Kidney capillary endothelial cell (primary cell): ENCODE measurements at places on chromosomes 16 and 17.
A peak's percentile ranks its signal among the peaks of the same experiment; 100 is the strongest.

DNA sequence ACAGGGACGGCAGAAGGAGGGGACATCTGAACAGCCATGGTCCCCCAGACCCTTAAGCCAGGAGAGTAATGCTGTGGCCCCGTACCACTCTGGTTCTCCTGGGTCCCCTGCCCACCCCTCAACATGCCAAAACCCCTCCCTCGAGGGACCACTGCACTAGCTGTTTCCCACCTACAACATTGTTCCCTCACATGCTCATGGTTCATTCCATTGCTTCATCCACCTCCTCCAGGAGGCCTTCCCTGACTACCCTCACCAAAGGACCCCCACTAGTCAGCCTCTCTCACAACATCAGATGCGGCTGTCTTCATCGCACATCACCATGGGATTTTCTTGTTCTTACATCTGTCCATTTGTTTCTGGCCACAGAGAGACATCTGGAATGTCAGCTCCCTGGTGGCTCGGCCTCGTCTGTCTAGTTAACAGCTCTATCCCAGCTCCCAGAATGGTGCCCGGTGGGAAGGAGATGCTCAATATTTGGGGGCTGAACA is 1.7 kb downstream of the DOK4 start:
- no peak for DNase-seq

DNA sequence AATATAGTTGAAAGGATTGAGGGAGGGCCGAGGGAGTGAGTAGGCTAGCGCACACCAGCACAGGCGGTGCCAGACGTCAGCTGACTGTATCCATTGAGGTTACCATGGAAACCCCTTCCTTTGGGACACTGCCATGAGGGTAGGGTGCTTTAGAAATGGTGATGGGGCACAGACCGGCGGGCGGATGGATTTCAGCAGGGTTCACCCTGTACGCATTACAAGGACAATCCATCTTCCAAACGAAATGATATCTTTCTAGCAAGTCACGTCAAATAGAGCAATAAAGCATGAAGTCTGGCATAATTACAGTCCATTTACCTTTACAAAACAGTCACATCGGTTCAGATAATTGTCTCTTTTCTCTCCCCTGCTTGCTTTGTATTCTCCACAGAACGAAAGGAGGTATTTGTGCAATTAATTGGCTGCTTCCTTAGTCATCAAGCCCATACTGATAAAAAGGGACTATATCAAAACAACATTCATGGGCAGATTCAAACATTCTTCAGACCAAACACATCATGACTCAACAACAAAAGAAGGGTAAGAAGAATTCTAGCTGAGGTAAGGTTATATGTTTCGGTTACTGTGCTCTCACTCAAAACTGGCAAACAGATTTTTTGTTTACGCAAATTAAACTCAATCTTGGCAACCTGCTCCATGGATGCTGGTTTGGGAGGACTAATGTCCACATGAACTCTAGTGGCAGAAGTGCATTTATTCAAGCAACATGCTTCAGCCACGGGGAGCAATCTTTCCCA is 140.6 kb downstream of the CDK5R1 start:
- DNase-seq: no peak

GRCh38 chr16:81384006-81384405 is 60.6 kb upstream of the CMIP start:
- DNase-seq: no peak

GRCh38 chr17:28950752-28951427 is 428 bp downstream of the PHF12 start:
- DNase-seq: no peak

GRCh38 chr16:73383195-73383987 is 335.5 kb upstream of the ZFHX3 start:
- DNase-seq: no peak

GRCh38 chr16:78962457-78962929 is 638.0 kb downstream of the MAF start:
- DNase-seq: no peak

DNA sequence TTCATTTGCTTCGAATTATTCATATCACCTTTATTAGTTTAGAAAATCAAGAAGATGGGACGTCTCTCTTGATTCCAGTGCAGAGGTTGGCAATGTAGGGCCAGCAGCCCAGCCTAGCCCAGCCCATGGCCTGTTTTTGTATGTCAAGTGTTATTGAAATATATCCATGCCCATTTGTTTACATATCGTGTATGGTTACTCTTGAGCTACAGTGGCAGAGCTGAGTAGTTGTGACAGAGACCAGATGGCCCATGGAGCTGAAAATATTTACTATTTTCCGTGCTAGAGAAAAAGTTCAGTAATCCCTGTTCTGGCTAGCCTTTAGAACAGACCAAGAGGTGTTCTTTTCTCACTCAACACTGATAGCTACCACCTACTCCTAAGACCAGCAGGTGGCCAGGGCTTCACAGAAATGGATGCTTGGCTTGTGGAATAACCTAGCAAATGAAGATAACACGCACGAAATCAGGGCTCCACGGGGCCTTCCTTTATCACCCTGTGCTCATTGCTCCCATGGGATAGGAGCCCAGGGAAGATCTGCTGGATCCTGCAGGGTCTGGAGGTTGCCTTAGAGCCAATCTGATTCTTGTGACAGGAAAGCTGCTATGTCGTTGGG is 123.2 kb upstream of the ANKFN1 start:
- no peak for DNase-seq

DNA sequence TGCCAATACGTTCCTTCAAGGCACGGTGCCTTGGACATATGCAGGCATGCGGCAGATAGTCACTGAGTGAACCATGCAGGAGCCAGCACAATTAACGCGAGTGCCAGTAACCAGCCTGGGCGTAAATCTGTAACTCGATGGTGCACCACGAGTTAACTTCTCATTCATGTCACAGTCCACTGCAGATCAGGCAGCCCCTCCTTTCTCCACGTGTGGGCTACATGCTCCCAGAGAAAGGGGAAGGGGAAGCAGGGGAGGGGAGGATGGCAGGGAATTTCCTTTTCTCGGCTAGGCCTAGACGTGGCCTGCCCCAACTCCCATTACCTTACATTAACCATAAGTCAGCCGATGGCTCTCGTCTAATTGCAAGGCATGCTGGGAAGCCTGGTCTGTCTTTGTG is 287.9 kb downstream of the CPPED1 start:
- no peak for DNase-seq

- no peak for DNase-seq
These were observed 279.8 kb upstream of the SALL1 start for GRCh38 chr16:51430716-51431369.

DNA sequence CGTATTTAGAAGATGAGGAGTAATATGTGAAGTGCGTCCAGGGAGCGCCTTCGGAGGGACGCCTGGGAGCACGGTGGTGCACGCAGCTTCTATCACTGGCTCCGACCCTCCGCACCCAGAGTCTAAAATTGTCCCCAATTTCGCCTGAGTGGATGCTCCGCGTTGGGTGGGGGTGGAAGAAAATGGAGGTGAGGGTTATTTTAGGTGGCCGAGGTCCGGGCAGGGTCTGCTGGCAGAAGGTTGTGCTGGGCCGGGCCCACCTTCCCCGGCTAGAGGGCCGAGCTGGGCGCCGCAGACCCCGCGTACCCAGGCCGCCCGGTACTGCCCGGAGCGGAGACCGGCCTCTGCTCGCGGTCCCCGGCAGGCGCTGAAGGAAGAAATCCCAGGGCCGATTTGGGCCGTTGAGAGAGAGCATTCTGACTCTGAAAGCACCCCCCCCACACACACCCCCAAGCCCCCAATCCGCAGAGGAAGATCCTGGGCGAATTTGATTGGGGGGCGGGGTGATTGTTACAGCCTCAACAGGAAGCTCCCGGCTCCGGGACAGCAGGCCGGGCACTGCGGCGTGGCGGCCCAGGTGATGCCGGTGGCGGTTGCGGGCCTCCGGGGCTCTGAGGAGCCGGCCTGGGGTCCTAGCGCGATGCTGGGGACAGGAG is 3.0 kb downstream of the BAHCC1 start:
- DNase-seq: peak; percentile 42

- DNase-seq: no peak
These were observed 3.6 kb upstream of the NUP93 start for GRCh38 chr16:56726283-56726682.

DNA sequence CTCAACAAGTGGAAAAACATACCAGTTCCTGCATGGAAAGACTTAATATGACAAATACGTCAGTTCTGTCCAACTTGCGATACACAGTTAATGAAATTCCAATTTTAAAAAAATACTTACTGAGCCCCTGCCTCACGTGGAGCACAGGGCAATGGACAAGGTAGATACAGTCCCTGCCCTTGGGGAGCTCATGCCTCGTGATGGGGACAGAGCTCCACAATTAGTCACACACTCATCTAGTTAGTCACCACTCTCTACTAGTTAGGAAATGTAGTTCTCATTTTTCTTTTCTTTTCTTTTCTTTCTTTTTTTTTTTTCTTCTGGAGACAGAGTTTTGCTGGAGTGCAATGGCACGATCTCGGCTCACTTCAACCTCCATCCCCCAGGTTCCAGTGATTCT is 74.7 kb upstream of the CDH5 start:
- no peak for DNase-seq

DNA sequence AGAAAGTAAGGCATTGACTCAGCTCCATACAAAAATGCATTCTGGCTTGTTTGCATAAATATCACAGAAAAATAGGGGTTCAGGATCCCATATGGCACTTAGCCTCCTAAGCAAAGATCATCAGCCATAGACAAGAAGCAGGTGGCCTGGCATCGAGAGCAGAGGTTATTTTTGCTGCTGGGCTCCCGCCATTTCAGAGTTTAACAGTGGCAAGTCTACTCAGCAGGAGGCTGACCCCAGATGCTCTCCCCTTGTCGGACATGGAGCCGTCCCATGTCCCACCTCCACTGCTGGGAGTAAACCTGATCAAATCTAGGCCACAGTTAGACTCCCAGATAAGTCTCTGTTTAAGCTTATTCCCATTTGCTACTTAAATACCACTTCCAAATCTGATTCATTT is 269.1 kb downstream of the FTO start:
- DNase-seq: no peak

DNA sequence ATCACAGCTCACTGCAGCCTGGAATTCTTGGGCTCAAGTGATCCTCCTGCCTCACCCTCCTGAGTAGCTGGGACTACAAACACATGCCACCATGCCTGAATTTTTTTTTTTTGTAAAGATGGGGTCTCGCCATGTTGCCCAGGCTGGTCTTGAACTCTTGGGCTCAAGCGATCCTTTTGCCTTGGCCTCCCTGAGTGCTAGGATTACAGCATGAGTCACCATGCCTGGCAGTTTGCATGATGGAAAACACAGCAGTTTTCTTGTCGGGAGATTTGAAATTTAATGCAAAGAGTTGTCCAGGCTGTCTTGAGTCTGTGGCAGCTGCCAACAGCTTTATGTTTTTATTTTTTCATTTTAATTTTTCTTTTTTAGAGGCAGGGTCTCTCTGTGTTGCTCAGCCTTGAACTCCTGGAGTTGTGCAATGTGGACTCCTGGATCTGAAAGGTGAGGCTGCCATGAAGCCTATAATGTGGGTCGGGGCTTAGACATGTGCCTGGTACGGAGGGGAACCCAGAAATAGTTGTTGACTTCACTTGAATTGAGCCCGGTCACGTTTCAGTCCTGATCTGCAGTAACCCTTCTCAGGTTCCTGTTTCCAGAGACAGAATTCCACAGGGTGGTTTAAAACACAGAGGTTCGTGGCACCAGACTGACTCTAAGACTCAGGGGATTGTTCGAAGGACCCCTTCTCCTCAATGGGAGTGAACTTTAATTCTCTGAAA is 18.7 kb downstream of the CD300A start:
- no peak for DNase-seq

DNA sequence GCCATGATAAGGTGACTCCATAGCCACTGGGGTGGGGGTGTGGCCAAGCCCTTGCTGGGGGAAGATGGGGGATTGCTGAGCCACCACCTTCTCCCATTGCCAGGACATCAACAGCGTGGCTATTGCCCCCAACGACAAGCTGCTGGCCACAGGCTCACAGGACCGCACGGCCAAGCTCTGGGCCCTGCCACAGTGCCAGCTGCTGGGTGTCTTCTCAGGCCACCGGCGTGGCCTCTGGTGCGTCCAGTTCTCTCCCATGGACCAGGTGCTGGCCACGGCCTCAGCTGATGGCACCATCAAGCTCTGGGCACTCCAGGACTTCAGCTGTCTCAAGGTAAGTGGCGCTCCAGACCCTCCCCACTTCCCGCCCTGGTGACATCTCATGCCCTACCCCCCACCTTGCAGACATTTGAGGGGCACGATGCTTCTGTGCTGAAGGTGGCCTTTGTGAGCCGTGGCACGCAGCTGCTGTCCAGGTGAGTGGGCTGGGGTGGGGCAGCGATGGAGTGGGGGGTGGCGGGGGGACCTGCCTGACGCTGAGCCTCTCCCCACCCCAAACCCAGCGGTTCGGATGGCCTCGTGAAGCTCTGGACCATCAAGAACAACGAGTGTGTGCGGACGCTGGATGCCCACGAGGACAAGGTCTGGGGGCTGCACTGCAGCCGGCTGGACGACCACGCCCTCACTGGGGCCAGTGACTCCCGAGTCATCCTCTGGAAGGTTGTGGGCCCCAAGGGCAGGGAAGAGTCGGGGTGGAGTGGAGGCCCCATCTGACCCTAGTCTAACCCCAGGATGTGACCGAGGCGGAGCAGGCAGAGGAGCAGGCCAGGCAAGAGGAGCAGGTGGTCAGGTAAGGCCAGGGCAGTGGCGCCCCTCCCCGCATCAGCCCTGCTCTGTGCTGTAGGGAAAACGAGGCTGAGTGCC is 4.1 kb downstream of the NOXO1 start:
- no peak for DNase-seq

DNA sequence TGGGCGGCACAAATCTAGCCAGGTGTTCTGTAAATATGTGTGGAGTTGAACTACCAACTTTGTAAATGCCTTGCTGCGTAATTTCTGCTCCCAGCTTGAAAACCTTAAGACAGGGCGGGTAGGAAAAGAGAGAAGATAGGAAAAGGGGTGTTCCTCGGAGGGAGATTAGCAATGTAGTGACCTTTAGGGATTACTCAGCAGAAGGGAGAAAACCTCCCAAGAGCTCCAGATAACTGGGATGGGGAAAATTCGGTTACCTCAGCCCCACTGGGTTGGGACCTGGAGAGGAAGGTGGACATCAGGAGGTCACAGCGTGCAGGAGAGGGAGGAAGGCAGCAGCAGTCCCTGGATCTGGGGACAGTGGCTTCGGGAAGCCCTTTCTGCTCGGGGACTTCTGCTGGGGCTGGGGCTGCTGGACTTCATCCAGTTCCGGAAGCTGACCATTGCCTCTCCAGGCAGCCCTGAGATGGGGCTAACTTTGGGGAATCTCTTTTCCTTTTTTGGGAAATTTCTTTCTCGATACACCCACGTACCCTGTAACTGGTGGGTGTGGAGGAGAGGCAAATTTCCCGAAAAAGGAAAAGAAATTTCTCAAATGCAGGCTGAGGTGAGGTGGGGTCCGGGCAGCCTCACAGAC is 39.2 kb downstream of the MPRIP start:
- DNase-seq: no peak

- no peak for DNase-seq
These were observed 13.5 kb downstream of the GNAO1 start for GRCh38 chr16:56204816-56205215.

DNA sequence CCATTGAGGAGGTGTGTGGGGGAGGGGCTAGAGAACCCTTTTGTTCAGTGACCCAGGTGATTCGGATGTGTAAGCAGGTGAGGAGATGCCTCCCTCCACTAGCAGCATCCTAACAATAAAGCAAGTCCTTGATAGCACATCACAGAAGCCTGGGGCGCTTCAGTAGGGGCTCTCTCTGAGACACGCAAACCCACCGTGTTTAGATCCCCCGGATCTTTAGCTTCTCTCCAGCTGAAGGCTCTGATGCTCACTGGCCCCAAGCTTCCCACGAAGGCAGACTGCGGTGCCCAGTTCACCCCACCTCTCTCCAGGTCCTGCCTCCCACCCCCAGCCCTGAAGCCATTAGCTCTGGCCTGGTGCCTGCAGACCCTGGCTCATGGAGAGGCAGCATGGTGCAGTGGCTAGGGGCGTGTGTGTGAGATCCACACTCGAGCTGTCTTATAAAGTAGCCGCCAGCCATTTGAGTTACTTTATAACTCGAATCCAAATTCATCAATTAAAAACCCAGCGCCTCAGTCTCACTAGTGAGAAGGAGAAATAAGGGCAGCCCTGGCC is 204.7 kb upstream of the TNRC6C start:
- DNase-seq: no peak
